ENCODE measurements at places on chromosomes 1 and 21.

- no peak for DNase-seq
Measured at GRCh38 chr1:57474137-57474750, 50.4 kb upstream of the DAB1 start.

GRCh38 chr1:23909412-23909811 is 3.8 kb downstream of the CNR2 start:
- DNase-seq, result no peak

DNA sequence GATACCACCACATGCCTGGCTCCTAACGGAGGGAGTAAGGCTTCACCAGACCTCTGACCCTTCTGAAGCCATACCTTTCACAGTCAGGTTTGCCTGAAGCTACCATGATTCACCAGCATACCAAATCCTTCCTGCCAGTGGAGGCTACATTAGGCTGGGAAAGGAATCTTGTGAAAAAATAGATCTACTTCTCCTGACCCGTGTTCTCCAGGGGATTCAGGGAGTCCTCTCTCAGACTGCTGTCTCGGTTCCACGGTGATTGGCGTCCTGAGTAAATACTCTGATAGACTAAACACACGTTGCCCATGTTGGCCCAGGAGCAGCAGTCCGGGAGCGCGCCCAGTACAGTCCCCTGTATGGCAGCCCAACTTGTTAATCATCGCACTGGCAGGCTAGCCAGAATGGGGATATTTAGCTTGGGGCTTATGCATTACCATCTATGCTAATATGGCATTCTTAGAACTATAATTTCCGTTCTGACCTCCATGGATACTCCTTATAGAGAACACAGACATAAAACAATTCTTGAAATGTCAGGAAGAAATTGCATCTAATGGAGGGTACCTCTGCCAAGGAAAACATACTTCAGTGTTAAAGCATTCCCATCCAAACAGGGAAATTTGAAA is 173.2 kb downstream of the ROR1 start:
- no peak for DNase-seq

DNA sequence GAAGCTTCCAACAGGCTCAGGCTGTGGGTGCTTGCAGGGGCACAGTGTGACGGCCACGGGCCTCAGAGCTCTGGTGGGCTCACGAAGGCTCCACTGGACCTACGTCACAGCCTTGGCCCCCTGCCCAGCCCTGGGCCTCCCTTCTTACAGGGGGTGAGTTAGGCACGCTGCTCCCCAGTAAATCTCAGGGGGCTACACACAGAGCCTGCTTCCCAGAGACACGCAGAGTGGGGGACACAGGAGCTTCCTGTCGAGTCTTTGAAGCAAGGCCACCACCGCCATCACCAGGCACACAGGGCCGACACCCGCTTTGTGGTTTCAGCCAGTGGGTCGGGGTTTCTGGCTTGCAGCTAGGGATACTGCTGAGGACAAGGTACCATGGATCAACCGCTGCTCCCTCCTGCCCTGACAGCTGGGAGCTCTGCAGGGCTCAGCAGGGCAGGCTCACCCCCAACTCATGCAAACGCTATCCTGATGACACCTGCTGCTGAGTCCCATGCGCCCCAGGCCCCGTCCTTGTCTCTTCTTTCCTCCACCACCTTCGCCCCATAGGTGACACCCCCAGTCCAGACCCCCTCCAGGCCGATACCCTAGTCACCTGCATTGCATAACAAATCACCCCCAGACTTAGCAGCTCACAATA is 5.5 kb upstream of the CFAP410 start:
- no peak for DNase-seq

DNA sequence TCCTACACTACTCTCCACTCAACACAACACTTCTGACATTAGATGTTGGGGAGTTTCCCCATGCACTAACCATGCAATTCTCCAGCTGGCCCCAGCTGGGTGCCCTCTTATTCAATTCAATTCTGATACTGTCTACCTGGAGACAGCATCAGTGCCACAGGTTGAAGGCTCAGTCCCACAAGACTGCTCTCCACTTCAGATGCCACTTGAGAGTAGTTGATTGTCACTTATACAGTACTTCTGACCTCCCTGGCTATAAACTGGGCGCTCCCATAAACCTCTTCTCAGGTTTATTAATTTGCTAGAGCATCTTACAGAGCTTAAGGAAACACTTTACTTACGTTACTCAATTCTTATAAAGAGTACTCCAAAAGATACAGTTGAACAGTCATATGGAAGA is 442.3 kb downstream of the LRRIQ3 start:
- no peak for DNase-seq

DNA sequence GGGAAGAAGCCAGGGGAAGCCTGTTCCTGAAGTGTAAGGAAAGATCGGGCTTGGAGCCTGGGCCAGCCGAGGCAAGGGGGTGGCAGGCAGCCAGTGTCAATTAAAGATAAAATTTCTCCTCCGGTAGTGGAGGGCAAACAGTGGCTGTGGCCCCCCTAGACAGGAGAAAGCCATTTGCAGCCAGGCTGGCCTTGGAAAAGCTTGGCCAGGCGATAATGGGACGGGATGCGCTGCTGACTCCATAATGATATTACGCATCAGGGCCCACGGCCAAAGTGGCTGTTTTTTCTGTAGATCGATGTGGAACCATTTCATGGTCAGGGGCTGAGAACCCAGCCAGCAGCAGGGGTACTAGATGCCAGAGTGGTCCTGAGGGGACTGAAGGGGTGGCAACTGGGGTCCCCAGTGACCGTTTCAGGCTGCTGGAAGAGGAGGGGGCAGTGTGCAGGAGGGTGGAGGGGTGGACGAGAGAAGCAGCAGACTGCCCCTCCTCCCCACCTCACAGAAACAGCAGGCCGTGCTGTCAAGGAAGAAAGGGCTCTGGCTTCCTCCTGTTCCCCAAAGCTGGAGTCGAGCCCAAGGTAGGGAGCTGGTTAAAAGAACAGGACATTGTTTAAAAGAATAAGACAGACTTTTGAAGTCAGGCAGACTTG is 25.2 kb downstream of the KCNC4 start:
- DNase-seq, result no peak

DNA sequence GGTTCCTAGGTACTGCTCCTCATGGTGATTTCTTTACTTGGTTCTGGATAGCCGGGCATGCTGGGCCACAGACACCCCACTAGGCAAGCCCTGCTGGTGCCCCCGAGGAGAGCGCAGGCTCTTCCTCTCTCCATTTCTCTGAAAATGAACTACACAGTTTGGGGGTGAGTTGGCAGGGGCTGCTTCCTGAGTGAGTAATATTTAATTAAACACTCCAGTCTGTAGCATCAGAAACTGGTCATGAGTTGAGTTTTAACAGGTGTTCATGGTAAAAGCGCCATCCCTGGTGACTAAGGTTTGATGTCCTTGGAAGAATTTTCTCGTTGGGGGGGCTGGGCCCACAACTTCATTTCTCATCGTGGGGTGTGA is 1.7 kb downstream of the SPSB1 start:
- DNase-seq, result no peak
